ENCODE measurements at places on chromosomes 3 and 15. TPM values are rescaled to one million over a fixed set of nuclear protein-coding genes. Genes with fewer than 3 reads are reported as not detected.

BCL2A1 gene
- total RNA-seq: 12.6 TPM

ARF4 gene
- 165 TPM for total RNA-seq

EIF1B gene
- total RNA-seq: 58.9 TPM

DLL4 gene
- total RNA-seq: 1.8 TPM

CYP19A1 gene
- 0.34 TPM for total RNA-seq

TUSC7 gene
- not detected for total RNA-seq

CACNA2D3 gene
- 0.09 TPM for total RNA-seq

APBA2 gene
- total RNA-seq: 15.5 TPM

EIF4E3 gene
- 3.8 TPM for total RNA-seq

AGBL1 gene
- total RNA-seq: not detected

ADAMTS9 gene
- total RNA-seq: 0.49 TPM

CA12 gene
- total RNA-seq: 188 TPM

ETFA gene
- total RNA-seq: 254 TPM

SLC12A8 gene
- 1.2 TPM for total RNA-seq

GRK7 gene
- not detected for total RNA-seq

KY gene
- 0.08 TPM for total RNA-seq

SLCO2A1 gene
- total RNA-seq: 0.02 TPM

FOXB1 gene
- not detected for total RNA-seq

Data from A549 treated with Mapracorat at 1 μM for 4 hours (cell line).